ENCODE measurements at places on chromosomes 6 and 20.

- no peak for DNase-seq
These were observed 21.4 kb upstream of the GMDS start for GRCh38 chr6:2266841-2267240.

DNA sequence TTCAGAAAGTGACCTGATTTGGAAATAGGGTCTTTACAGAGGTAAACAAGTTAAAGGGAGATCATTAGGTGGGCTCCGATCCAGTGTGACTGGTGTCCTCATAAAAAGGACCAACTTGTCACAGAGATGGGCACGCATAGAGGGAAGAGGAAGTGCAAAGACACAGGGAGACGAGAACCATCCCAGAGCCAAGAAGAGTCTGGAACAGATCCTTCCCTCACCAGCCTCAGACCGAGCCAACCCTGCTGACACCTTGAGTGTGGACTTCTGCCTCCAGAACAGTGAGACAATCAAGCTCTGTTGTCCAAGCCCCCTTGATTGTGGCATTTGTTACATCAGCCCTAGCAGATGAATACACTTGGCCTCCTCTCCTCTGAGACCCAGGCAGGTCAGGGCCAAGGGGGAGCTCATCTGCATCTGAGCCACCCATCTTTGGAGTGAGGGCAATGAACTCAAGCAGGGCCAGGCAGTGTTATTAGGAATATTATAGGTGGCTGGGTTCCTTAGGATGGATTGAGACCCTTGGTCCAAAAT, 22.2 kb upstream of the SCML4 start:
- no peak for DNase-seq

DNA sequence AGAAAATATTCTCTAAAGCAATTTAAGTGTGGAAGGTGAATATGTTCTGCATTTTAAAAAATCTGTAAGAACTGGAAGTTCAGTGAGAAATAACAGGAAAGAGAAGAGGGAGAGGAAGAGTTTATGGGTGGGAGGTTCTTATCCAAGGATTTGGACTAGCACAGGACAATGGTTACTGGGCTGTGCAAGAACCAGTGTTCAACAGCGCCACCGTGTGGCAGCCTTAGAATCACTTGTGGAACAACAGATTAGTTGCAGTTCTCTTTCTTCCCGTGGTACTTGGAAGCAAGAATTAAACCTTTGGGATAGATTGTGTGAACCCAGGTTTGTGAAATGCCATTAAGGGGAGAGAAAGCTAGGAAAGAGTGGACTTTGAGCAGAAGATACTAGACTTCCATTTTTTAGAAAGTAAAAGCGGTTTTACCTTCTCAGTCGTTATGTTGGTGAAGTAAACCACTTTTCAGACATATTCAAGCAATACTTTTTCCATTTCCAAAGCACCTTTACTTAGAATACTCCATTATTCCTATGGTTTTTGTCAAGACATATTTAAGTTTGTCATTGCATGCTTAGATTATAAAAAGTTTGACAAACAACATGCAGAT, 436.7 kb downstream of the RNF144B start:
- DNase-seq: peak; percentile 85

DNA sequence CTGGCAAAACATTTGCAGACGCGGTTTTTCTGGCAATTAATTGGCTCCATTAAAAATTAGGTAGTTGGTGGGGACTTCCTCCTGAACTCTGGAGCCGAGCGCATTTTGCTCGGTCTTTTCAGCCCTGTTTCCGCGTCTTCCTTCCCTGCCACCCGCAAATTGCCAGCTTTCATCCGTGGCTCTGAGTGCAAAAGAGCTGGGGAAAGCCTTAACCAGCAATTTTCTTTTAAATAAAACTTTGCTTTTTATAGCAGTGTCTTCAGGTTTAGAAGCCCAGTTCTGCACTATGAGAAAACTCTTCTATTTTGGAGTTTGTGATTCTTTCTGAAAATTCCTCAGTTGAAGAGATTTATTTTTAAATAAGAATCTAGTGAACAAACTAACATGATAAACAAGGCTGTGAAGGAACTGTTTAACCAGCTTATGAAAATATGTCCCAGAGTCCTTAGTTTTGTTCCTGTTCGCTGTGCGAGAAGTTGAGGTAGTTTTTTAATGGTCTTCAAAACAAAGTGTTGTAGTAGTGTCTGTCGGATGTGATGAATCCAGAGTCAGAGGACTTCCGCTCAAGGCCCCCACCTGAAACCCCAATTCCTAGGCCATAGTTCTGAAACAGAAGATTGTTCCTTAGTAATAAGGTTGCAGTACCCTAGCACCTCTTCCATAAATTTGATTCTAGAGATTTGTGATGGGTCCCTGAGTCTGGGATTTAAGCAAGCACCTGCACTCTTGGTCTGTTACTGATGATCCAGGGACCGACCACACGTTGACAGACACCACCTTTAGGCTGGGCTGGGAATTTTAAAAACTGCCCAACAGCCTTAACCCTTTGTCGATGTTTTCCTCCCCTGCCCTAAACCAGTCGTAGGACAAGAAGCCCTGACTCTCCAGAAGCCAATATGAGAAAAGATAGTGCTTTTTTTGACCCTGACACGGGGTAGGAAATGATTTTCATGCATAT, 950 bp downstream of the KCTD20 start:
- peak; percentile 66 for DNase-seq

DNA sequence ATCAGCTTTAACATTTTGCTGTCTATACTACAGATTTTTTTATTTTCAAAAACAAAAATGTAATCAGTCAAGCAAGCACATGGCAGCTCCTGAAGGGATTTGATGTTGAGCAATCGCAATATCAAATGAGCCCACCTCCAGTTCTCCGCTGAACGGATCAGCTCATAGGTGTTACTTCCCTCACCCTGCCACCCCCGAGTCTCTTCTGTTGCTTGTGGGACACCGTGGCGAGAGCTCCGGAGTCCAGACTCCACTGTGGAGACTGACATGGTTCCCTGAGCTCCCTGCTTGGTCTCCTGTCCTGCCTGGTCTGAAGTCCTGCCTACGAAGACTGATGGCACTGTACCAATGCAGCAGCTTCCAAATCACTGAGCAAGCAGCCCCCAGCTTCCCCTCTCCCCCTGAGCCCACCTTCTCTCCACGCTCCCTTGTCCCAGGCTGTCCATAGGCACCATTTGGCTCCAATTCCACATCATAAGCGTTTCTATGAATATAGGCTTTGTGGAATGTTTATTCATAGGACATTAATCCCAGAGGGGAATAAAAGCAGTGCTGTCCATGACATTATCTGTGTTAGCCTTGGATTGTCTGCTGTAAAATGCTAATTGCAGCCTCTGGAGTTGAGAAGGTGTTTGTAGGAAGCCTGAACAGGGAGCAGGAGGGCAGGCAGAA, 162.2 kb downstream of the LY86 start:
- no peak for DNase-seq

GRCh38 chr6:88380083-88380482, 213.9 kb upstream of the CNR1 start:
- DNase-seq: no peak

DNA sequence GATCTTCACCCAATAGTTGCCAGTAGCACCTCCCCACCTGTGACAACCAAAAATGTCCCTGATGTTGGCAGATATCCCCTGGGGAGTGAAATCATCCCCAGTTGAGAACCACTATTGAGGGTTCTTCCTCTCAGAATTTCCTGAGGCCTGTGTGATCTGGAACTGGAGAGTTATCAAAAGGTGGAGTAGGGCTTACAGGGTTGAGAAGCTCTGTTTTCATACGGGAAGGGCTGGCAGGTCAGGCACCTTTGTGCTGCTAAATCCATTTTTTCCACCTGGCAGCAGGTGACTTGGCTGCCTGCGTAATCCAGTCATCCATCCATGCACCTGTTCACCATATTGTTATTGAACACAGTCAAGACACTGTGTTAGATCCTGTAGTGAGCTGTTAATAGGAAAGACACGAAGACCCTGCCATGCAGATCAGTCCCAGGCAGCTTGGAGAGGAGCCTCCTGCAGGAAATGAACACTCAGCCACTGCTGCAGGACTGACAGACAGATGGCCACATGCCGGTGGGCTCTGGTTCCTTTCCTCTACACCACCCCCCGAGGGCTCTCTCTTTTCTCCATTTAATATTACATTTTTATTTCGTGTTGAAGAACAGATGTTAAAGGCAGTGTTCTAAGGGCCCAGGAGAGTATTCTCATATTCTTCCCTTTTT, 5.4 kb downstream of the DUSP22 start:
- peak; percentile 64 for DNase-seq

DNA sequence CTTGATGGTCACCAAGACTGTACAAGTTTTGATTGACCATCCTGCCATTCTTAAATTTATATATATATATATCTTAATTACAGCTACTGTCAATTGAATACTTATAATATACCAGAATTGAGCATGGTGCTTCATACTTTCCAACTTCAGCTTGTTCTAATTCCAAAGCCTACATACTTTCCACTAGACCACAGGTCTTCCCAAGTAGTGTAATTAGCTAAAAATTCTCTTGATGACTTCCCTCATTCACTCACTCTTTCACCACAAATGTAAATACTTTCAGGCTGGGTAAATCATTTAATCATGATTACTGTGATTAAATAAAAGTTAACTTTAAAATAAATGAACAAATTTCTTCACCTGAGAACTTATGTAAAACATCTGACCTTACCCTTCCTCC, 3.4 kb downstream of the ASF1A start:
- no peak for DNase-seq

DNA sequence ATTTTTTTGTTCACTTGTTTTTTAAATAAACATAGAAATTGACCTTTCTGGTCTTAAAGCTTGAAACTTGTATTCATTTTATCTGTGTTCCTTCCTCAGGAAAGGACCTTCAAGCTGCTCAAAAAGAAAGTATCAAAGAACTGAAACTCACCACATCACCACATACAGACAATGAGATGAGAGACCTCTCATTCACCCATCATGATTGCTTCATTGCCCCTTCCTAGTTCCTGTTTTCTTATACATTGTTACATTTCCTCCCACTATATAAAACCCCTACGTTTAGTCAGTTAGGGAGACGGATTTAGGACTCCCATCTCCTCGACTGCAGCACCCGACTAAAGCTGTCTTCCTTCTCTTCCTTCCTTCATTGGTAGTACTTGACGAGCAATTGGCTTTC, 180.5 kb upstream of the OPRM1 start:
- no peak for DNase-seq

DNA sequence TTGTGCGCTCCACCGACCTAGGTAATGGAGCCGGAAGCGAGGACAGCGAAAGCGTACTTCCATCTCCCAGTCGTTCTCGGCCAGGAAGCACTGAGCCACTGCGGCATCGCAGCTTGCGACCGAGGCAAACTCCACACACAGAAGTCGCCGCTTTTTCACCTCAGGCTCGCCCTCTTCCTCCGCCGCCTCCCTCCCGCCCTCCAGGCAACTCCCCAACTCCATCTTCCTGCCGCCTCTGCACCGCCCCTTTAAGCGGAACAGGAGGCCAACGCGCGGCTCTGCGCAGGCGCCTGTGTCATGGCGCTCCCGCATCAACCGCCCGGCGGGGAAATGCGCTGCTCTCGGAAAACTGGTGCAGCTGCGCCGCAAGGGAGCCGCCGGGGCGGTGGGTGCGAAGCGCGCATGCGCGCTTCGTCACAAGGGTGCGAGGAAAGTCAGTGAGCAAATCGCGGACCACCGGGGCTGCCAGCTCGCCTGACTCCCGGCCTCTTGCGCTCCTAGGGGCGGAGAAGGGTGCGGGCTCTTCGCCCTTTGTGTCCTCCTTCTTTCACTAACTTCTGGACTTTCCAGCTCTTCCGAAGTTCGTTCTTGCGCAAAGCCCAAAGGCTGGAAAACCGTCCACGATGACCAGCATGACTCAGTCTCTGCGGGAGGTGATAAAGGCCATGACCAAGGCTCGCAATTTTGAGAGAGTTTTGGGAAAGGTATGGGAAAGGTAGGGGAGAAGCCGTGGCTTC, at the start of the genes ACOT13 and TDP2:
TSS of gene ACOT13 (plus strand) at position 437 of the 737 bp plus-strand sequence. CDS start at position 624, 187 bp downstream.
TSS of gene TDP2 (minus strand) at position 259 of the 737 bp plus-strand sequence. CDS start at position 222, 37 bp downstream.
- DNase-seq: peak; percentile 99

DNA sequence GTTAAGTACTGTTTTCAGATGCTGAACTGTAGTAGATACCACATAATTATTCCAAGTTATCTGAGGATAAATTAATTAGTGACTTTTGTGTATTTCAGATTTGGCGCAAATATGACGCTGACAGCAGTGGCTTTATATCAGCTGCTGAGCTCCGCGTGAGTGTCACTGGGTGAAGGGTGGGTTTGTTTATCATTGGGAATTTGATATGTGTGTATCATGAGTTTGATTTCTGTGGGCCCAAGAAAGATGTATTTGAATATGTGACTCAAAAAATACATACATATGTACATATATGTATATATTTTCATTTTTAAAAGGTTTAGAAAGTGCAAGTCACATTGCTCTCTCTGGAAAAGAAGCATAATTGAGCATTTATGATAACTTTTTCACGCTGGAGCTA, 17.4 kb downstream of the SCGN start:
- no peak for DNase-seq

All from RPMI8226 (cell line).